ENCODE measurements at places on chromosomes 2 and 18.
A peak's percentile ranks its signal among the peaks of the same experiment; 100 is the strongest.

DNA sequence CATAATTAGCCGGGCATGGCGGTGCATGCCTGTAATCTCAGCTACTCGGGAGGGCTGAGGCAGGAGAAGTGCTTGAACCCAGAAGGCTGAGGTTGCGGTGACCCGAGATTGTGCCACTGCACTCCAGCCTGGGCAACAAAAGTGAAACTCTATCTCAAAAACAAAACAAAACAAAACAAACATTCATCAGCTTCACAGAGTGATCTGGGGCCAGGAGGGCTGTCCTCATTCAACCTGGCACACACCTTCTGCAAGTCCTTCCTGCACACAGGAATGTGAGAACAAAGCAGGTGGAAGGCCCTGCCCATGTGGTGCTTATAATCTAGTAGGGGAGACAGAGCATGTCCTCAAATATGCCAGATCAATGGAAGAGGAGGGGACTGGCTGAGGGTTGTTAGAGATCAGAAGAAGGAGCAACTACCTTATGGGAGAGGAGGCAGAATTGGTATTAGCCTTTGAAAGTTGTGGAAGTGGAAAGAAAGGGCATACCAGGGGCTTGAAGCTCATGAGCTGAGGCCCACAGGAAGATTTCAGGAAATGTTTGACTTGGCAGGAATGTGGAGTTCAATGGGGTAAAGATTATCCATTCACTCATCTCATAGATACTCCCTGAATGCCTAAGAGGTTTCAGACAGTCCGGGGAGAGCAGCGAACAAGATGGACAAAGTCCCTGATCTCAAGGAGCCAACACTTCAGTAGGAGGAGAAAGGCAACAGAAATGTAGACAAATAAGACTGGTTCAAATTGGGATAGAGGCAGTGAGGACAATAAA lies 155.3 kb upstream of the SIX3 start:
- no peak for DNase-seq

GRCh38 chr2:130799295-130799694 lies 37.4 kb upstream of the ARHGEF4 start:
- no peak for DNase-seq

DNA sequence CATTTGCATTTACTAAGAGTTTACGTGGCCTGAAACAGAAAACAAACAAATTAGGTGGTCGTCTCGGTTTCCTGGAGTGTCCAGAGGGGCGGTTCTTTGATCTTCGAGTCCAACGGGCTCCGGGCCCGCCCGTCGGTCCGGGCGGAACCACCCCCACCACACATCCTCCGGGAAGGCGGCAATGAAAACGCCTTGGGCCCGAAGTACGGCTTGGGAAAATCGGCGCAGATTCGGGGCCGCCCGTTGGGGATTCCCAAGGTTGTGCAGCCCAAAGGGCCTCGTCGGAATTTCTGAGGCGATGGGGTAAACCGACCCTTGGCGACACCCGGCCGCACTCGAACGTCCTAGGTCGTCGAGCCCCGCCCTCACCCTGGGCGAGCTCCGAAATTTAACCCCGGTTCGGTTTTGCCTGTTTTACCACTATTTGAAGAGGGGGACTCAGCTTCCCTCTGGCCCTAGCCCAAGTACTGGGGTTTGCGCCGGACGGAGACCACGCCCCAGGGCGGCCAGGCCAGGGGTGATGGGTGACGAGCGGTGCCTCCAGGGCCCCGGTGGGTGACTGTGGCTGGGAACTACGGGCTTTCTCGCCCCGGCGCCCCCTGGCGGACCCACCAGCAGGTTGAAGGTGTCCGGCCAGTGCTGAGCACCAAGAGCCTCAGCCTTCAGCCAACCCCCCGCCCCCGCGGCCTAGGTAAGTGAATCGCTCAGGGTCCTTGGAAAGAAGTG lies 1.9 kb upstream of the CFAP53 start:
- peak; percentile 65 for DNase-seq

- no peak for DNase-seq
Measured at GRCh38 chr2:216044883-216045486, 31.6 kb upstream of the MREG start.

GRCh38 chr2:677959-678550 lies 849 bp upstream of the TMEM18 start:
- no peak for DNase-seq

- peak; percentile 72 for DNase-seq
Measured at GRCh38 chr2:174012347-174013314, 47.5 kb upstream of the SP3 start.

DNA sequence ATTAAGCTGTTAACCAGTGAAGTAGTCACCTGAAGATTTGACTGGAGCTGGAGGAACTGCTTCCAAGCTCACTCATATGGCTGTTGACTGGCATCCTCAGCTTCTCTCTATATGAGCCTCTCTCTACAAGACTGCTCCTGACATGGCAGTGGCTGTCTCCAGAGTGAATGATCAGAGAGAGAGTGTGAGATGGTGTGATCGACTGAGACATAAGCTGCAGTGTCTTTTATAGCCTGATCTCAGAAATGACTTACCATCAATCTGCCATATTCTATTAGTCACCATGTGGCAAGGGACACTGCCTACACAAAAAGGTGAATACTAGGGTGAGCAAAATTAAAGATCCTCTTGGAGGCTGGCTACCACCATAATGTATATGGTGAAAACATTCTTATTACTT lies 7.8 kb upstream of the RBMS1 start:
- DNase-seq: no peak

DNA sequence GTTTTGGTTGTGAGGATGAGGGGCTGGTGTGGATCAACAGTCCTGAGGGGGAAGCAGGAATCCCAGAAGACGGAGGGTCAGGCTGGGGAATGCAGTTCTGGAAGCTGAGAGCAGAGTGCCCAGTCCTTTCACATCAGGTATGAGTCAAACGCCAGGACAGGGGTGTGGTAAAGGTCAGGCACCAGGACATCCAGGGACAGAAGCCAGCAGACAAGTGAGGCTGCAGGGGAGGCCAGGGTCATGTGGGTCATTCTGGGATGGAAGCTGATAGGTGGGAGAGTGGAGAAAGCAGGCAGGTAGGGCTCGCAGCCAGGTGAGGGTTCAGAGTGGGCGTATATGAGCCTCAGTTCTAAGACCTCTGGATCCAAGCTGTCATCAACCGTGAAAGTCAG lies 12.8 kb upstream of the GNLY start:
- DNase-seq: no peak

GRCh38 chr2:12763486-12763885 lies 46.8 kb downstream of the TRIB2 start:
- DNase-seq: no peak

DNA sequence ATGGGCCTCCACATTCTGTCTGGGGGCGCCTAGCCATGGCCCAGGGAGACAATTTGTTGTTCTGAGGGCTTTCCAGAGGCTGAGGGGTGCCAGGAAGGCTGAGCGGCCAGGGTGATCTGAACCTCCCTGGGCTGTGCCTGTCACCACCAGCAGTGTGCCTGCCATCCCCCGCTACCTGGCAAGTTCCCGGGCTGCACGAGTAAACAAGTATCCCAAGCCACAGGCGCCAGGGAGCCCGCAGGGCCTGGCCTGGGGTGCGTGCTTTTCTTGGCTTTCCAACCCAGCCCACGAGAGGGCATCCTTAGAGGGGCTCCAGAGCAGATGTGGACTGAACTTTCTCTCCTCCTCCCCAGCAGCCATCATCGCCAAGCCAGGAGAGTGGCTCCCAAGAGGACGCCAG lies 35.1 kb upstream of the B3GNT7 start:
- DNase-seq: no peak

DNA sequence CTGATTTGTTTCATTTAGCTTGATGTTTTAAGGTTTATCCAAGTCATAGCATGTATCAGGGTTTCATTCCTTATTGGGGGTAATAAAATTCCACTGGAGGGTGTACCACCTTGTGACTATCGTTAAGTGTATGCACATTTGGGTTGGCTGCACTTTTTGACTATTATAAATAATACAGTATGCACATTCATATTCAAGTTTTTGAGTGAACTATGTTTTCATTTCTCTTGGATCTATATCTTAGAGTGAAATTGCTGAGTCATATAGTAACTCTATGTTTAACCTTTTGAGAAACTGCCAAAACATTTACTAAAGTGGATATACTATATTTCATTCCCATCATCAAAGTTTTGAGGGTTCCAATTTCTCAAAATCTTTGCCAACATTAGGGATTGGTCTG lies 952.7 kb downstream of the TDRD15 start:
- no peak for DNase-seq

DNA sequence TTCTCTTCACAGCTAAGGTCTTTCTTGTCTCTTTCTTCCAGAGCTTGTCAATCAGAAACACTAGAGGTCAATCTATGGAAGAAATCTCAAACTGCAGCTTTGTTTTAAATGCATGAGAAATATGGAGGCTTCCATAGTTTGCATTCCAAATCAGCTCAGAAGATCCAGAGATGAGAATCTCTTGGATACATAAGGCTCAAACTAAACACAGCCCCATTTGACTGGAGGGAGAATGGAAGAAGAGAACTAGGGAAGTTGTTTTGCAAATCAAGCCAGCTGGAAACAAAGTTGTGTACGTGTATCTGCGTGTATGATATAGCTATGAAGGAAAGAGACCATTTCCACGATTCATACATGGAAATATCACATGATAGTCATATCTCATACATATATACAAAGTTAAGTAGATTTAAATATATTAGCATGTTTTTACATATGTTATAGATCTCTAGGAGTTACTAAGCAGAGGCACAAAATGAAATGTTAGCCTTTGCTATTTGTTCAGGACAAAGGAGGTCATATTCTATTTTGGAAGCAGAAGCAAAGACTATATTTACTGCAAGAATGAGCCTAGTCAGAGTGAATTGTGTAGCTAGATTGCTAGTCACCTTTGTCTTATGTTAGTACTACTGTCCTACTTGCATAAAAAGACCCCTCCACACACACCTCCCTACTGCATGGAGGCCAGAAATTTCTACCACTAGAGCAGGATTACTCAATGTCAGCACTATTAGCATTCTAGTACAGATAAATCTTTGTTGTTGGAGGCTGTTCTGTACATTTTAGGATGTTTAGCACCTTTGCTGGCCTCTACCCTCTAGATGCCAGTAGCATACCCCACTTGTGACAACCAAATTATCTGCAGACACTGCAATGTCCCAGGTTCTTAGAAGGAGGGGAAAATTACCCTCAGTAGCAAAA lies 303.5 kb upstream of the CHAC2 start:
- no peak for DNase-seq

- no peak for DNase-seq
Measured at GRCh38 chr2:235366807-235367206, 127.0 kb upstream of the AGAP1 start.

GRCh38 chr2:138237667-138238384 lies 263.7 kb upstream of the SPOPL start:
- DNase-seq: no peak

DNA sequence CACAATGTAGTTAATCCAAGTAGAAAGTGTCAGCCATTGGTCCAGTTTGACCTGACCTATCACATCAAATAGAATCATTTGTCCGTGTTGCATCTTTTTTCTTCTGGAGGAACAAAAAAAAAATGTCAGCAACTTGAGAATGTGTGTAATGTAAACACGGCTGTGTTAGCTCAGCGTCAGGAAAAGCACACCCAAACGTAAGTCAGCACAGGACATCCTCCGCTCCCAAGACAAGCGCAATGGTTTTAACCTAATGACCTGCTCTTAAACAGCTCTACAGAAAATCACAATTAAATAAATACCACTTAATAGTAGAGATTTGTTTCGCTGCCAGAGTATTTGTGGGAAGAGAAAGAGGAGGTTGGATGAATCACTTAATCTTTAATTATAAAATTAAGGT lies 59.4 kb downstream of the OSR1 start:
- no peak for DNase-seq

All from tibial nerve (tissue), 4 donors.